ENCODE measurements at places on chromosomes 12 and 14. TPM values are rescaled to one million over a fixed set of nuclear protein-coding genes. Genes with fewer than 3 reads are reported as not detected.
A peak's percentile ranks its signal among the peaks of the same experiment; 100 is the strongest.

SRSF5 gene
- total RNA-seq: 230 TPM

KRT6C gene
- not detected for total RNA-seq

SIX6 gene
- total RNA-seq: not detected

LIMA1 gene
- 53.4 TPM for total RNA-seq

RASAL1 gene
- total RNA-seq: 2.1 TPM

FGD4 gene
- total RNA-seq: 36.3 TPM

CABP1 gene
- 1.0 TPM for total RNA-seq

SLC2A3 gene
- 6.6 TPM for total RNA-seq

NKX2-1 gene
- total RNA-seq: not detected

KLHL33 gene
- total RNA-seq: not detected

TGM1 gene
- 13.8 TPM for total RNA-seq

PPP4R4 gene
- 1.3 TPM for total RNA-seq

GAPDH gene
- total RNA-seq: 476 TPM

DNA sequence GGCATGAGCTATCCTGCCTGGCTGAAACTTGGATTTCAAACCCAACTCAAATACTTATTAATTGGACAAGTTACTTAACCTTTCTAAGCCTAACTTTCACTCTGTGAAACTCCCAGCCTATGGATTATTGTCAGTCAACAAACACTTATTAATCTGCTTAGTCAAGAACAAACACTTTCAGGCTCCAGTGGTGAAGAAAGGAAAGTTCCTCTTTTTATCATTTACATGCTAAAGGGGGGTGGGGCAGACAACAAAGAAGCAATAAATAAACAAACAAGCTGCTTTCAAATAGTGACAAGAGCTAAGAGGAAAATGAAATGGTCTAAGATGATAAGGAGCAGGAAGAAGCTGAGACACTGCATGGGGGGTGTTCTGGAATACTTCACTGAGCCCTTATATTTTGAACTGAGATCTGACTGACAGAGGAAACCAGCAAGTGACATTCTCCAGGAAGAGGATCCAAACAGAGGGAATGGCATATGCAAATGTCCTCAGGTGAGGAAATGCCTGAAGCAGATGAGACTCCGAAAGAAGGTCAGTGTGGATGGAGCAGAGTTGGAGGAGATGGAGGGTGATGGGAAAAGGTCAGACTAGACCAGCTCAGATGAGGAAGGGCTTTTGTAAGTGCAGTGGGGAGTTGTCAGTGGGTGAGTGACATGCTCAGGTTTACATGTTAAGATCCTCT lies 259.6 kb downstream of the ITPR2 start:
- no peak for DNase-seq

DNA sequence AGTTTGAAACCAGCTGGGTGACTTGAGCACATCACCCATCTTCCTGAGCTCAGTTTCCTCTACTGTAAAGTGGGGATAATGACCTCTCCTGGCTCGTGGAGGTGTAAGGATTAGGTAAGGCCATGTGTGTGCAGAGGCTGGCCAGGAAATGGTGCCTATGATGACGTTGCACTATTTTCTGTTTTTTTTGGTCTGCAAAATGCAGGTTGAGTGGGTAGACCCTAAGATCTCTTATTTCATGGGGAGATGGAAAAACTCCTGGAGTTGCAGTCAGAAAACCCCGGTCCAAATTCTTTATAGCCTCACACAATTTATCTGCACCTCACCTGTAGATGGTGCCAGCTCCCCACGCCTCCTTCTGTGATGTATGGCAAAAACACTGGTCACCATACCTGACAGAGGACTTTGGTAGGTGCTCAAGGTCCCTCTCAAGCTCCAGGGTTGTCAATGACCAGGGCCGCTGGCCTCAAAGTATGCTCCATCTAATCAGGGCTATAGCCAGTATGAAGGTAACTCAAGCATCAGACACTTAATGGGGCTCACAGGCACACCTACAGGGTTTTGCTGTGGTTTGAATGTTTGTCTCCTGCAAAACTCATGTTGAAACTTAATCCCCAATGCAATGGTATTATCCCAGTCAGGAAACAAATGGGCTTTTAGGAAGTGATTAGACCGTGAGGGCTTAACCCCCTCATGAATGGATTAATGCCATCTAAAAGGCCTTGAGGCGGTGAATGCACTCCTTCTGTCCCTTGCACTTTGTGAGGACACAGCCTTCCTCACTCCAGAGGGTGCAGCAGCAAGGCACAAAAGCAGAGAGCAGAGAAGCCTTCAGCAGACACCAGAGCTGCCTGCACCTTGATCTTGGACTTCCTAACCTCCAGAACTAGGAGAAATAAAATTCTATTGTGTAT lies 17.6 kb downstream of the C14orf132 start:
- no peak for DNase-seq

DNA sequence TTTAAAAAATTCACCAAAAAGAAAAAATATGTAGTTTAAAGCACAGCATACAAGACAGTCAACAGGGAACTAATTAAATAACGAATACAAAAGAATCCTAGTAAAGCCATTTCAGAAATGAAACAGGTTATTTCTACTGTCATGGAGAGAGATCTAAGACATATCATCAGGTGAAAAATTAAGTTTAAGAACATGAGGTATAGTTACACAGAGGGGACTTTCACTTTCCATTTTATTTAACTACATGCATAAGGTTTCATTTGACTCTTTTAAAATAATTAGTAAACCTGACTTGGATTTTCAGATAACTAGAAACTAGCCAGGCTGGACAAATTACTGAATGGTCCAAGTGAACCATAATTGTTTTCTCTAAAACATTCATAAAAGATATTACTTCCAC lies 11.3 kb downstream of the SEC23A start:
- no peak for DNase-seq

- DNase-seq: no peak
Measured at GRCh38 chr12:116415408-116416108, 138.1 kb upstream of the MED13L start.

GRCh38 chr12:26726956-26727355 lies 106.0 kb downstream of the ITPR2 start:
- no peak for DNase-seq

- DNase-seq: no peak
Measured at GRCh38 chr12:131923260-131923659, 5.8 kb upstream of the PUS1 start.

GRCh38 chr12:127172861-127173260 lies 1094.1 kb upstream of the TMEM132C start:
- DNase-seq: no peak

DNA sequence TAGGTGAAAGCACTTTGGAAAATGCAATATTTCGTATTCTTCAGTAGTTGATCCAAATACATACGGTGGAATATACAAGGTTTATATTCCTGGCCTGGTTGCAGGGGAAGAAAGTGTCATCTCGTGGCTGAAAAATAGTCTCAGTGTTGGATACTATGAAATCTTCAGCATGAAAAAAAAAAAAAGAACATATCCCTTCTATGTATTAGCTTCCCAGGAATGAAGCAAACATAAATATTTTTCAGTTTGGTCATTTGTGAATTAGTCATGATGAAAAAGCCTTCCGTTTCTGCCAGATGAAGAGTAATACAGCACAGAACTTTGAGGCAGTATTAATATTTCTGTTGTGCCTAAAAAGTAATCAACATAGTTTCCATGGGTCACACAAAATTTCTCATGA lies 36.7 kb downstream of the FLRT2 start:
- DNase-seq: no peak

DNA sequence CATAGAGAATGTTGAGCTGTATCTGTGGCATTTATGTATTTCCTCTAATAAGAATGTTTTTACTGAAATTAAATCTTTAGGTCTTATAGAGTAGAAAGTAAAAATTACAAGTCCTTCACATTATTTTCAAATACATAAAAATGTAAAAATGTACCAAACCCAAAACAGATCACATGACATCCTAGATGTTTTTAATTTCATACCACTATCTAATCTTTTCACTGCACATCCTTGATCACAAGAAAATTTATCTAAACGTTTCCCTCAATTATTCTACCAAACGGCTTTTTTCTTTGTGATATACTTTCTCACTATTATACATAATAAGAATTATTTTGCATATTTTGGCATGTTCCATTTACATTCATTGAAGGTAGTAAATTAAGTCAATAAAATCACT lies 18.3 kb downstream of the SGPP1 start:
- DNase-seq: no peak

GRCh38 chr12:110223777-110224378 lies 57.2 kb upstream of the ATP2A2 start:
- DNase-seq: no peak

DNA sequence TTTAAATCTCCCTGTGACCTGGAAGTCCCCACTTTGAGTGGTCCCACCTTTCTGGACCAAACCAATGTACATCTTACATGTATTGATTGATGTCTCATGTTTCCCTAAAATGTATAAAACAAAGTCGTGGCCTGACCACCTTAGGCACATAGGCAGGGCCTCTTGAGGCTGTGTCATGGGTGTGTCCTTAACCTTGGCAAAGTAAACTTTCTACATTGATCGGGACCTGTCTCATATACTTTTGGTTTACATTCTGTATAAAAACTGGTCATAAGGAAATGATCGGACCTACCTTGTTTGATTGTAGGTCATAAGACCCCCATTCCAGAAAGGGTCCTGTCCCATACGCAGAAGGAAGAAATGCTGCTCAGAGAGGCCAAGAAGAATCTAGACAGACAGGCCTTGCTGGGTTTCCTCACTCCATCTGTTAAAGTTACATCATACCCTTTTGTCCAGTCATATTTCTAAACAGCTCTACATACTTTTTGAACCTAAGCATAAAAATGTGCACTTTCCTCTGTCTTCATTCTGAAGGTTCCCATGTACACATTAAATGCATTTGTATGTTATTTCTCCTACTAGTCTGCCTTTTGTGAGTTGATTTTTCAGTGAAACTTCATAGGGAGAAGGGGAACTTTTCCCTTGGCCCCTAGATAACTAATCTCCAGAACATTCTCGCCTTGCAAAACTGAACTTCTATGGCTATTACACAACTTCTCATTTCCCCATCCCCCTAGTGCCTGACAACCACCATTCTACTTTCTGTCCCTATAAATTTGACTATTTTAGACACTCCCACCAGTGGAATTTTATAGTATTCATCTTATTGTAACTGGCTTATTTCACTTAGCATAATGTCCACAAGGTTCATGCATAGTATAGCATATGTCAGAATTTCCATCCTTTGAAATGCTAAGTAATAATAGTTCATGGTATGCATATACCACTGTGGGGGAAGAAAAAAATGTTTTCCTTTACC lies 30.2 kb upstream of the CPM start:
- no peak for DNase-seq

- DNase-seq: no peak
Measured at GRCh38 chr12:75479963-75480461, 543 bp upstream of the GLIPR1 start.

DNA sequence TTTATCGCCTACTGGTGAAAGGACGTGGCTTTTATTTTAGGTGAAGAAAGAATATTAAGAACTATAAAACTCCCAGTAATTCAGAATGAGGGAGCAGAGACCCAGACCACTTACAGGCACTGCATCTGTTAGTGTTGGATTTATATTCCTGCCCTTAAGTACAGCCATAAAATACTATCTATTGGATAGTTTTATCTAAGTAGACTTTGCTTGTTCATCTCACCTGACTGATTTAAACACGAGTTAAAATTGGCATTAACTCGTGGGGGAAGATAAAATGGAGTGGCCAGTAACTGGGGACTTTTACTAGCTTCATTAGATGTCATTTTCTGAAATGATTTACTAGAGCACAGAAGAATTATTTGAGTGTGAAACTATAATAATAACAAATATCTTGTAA lies 1377.5 kb upstream of the TMEM132C start:
- no peak for DNase-seq

GRCh38 chr12:7448099-7448498 lies 4.1 kb upstream of the CD163L1 start:
- DNase-seq: no peak

GRCh38 chr12:26953447-26953846 lies 15.2 kb downstream of the FGFR1OP2 start:
- peak; percentile 16 for DNase-seq

DNA sequence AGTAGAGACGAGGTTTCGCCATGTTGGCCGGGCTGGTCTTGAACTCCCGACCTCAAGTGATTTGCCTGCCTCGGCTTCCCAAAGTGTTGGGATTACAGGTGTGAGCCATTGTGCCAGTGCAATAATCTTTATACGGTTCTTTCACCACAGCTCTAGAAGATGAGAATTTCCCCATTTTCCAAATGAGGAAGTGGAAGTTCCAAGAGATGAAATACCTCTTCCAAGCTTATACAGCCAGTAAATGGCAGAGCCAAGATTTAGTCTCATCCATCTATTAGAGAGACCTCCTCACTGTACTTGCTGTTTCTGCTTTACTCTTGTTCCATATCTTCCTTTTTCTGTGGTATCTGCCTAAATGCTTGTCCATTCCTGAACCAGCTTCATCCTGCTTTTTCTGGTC lies 3.1 kb upstream of the LMNTD1 start:
- no peak for DNase-seq

DNA sequence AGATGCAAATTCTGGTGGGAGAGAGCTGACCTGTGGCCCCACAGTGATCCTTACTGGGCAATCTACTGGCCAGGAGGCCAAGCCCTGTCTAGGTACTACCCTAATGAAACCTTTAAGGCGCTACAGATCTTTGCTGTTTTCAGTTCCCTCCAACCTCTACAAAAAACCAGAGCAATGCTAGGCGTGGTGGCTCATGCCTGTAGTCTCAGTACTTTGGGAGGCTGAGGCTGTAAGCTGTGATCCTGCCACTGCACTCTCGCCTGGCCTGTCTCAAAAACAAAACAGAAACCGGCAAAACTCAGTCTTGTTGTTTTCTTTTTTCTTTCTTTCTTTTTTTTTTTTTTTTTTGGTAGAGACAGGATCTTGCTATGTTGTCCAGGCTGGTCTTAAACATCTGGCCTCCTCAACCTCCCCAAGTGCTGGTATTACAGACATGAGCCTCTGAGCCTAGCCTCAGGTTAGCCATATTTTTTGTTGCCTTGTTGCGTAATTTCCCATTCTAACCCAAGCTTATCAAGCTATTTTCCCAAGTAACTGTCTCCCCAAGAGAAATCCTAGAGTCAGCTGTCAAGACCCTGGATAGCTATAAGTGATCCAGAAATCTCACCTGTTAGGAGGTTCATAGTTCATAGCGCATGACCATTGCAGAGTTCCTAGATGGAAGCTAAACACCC lies 2.8 kb downstream of the ETFBKMT start:
- no peak for DNase-seq
